Left hindlimb (tissue), 1 donor: ENCODE measurements at places on chromosomes 3 and 15.
A peak's percentile ranks its signal among the peaks of the same experiment; 100 is the strongest.

- no peak for DNase-seq
Observed at GRCh38 chr3:186234152-186234551, 125.3 kb upstream of the ETV5 start.

DNA sequence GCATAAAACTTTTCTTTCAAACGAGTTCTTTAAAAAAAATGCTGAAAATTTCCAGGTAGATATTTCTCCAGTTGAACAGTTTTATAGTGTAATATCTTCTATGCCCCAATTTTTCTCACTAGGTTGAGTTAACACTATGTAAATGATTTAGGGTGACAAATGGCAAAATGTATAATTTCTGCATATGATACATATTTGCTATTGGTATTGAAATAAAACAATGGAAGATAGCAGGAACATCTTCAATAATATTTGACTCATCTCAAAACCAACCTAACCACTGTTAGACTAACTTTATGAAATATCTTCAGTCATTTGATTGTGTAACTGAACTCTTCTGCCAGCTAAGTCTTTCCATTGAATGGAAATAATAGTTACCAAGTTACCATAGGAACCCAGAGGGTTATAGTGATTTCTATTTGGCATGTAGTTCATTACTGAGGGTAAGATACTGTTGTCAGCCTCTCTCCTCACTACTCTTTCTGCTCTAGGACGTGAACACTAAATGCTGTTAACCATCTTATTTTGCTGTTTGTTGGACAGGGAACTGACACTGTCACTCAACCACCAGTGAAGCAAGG is 824.7 kb upstream of the NECTIN3 start:
- DNase-seq, result no peak

- peak; percentile 52 for DNase-seq
Observed at GRCh38 chr3:194130807-194131589, 5.0 kb upstream of the HES1 start.

GRCh38 chr15:78502641-78503040 is 4.7 kb upstream of the HYKK start:
- DNase-seq, result no peak

GRCh38 chr15:93217343-93217742 is 128.3 kb upstream of the RGMA start:
- DNase-seq, result peak; percentile 46
